IMR-90 (cell line): ENCODE measurements at places on chromosomes 2 and 18. TPM values are rescaled to one million over a fixed set of nuclear protein-coding genes. Genes with fewer than 3 reads are reported as not detected.
A peak's percentile ranks its signal among the peaks of the same experiment; 100 is the strongest.

DNA sequence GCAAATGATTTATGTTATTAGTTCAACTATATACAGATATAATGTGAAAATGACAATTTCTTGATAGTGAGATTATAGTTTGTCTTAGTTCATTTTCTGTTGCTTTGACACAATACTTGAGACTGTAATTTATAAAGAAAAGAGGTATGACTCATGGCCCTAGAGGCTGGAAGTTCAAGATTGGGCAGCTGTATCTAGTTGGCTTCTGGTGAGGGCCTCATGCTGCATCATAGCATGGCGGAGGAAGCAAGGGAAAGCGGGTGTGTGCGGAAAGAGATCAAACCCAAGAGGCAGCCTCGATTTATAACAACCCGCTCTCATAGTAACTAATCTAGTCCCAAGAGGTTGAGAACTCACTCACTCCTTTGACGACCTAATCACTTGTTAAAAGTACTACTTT lies 11.4 kb downstream of the PLEKHA3 start:
- no peak for DNase-seq

DNA sequence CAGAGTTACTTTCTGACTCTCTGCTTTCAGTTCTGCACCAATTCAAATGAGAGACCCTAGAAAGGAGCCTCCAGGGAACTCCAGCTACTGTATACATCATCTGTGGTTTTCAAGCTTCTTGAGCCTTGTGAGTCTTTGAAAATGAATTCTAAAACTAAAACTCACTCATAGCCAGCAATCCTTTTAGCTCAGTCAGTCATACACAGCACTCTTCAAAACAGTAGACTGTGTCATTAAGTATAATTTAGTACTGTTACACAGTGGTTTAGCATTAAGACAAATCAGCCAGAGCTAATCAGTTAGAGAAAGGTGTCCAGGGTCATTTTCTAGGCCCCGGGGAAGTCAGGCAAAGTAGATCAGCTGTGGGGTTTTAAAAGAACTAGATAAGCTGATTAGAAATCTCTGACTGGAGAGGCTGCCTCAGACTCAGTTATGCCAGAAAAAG lies 322.1 kb upstream of the THUMPD2 start:
- DNase-seq: peak; percentile 92

- no peak for DNase-seq
Measured at GRCh38 chr2:142285480-142285879, 154.7 kb upstream of the LRP1B start.

- DNase-seq: no peak
Measured at GRCh38 chr2:152464851-152465470, 130.0 kb downstream of the FMNL2 start.

GRCh38 chr2:99451280-99451679 lies 38.5 kb downstream of the REV1 start:
- no peak for DNase-seq

DNA sequence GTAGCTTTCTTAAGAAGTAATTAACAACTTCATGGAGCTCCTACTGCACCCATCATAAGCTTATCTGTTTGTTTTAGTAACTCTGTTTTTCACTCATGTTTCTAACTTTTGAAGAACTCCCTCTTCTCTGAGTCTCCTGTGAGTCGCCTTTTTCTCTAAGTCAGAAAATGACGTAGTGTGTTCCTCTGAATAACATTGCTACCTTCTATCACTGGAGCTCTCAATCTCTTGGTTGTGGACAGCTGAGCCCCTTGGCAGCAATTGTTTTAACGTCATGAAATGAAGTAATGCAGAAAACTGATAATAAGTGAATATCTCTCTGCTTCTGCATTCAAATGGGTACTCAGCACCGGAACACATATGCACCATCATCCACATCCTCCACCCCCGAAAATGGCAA lies 433.3 kb upstream of the SALL3 start:
- DNase-seq: no peak

DNA sequence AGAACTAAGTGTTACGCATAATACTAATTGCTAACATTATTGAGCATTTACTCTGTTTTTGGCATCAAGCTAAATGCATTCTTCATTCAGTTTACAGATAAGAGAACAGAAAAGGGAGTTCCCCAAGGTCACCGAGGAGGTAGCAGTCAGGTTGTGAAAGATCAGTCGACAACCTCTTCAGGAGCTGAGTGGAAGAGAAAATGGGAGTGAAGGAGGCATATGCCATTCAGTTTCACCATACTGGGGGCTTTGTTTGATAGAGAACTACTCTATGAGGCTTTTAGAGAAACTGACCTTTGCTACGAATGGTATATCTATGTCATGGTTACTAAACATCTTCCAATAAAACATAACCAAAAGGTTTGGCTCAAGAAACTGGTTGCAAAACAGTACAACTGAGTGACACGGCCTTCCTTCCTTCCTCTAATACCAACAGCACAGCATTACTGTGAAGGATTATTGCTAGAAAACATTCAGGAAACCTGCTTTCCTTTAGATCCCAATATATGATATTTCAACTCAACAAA lies 112.1 kb downstream of the RBMS1 start:
- DNase-seq: peak; percentile 52

DNA sequence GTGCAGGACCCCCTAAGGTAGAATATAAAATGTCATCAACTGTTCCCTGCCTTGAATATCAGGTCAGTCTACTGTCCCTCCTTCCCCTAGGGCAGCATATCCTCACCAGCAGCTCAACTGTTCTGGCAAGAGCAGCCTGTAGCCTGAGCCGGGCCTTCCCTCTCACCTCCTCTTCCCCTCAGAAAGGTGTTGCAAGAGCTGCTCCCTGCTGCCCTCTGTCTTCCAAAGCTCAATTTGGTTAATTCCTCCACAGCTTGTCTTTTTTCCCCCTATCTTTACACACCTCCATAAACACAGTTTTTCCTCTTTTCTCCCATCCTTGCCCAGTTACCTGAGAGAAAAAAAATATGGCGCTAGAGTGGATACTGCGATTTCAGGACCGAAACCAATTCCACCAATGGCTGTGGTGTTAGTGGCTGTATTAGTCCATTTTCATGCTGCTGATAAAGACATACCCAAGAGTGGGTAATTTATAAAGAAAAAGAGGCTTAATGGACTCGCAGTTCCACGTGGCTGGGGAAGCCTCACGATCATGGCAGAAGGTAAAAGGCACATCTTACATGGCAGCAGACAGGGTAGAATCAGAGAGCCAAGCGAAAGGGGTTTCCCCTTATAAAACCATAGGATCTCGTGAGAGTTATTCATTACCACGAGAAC lies 184.7 kb downstream of the MREG start:
- DNase-seq: peak; percentile 62

DNA sequence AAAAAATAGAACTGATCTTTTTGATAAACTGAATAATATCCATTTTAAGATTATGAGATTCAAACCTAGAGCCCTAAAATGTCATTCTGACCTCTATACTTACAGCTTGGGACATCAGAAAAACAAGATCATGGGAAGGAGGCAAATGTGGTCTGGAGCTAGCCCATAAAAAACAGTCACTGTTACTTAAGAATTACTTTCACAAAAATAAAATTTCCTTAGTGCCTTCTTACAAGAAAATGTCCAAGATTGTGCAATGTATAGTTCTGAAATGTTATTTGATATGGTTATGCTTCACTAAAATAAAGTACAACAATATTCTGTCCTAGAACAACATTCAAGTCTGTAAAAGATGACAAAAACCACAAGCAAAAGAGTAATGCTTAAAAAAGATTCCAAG lies 247.6 kb downstream of the DYM start:
- DNase-seq: peak; percentile 87

DNA sequence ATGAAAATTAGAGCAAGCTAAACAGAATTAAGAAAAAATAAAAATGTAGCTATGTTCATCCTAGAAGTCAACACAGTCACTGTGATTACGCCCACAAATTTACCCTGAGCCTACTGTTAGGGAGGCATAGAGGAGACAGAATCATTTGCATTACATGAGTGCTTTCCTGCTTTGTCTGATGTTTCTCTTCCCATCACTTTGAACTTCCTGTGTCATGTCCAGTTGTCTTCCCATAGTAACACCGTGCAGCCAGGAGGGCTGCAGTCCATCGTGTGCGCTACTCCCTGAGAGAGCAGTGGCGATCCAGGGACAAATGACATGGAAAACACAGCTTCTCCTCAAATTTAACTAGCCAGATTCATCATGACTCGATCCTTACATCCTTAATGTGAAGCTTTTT lies 149.8 kb upstream of the DAPL1 start:
- DNase-seq: no peak

- DNase-seq: peak; percentile 99
Measured at GRCh38 chr2:677056-677958, at the start of gene TMEM18. TSS of gene TMEM18 (minus strand) at chr2:677406. CDS start at chr2:677345, 61 bp downstream.

- DNase-seq: no peak
Measured at GRCh38 chr18:48673456-48673852, 134.6 kb downstream of the CTIF start.

- no peak for DNase-seq
Measured at GRCh38 chr2:107430596-107431266, 396.0 kb upstream of the RGPD4 start.

GRCh38 chr18:2917259-2918047 lies 70.6 kb downstream of the EMILIN2 start:
- DNase-seq: no peak

DNA sequence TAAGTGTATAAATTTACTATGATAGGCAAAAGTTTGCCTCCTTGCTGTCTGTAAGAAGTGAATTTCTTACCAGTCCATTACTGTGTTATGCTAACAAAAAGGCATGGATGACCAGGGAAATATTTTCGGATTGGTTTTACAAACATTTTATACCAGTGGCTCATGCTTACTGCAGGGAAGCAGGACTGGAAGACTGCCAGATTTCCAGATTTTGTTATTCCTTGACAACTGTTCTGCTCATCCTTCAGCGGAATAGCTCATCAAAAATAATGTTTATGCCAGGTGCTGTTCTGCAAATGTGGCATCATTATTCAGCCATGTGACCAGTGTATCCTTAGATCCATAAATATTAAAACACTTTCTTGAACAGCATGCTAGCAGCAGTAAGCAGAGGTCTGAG lies 40.4 kb upstream of the NETO1 start:
- no peak for DNase-seq

ANKRD44 gene
- total RNA-seq: 11.7 and 15.6 TPM in 2 replicates

REG3A gene
- not detected in 2 replicates for total RNA-seq

GPR75 gene
- 1.4 and 1.7 TPM in 2 replicates for total RNA-seq

OXER1 gene
- not detected in 2 replicates for total RNA-seq

BCL11A gene
- total RNA-seq: 1.1 and 1.7 TPM in 2 replicates

RAD51AP2 gene
- not detected in 2 replicates for total RNA-seq

SERPINB10 gene
- not detected in 2 replicates for total RNA-seq

EGR4 gene
- not detected in 2 replicates for total RNA-seq

OBSL1 gene
- 21.4 and 21.5 TPM in 2 replicates for total RNA-seq

ANKRD30B gene
- not detected in 2 replicates for total RNA-seq
